ENCODE measurements at places on chromosomes 7 and 10.

DNA sequence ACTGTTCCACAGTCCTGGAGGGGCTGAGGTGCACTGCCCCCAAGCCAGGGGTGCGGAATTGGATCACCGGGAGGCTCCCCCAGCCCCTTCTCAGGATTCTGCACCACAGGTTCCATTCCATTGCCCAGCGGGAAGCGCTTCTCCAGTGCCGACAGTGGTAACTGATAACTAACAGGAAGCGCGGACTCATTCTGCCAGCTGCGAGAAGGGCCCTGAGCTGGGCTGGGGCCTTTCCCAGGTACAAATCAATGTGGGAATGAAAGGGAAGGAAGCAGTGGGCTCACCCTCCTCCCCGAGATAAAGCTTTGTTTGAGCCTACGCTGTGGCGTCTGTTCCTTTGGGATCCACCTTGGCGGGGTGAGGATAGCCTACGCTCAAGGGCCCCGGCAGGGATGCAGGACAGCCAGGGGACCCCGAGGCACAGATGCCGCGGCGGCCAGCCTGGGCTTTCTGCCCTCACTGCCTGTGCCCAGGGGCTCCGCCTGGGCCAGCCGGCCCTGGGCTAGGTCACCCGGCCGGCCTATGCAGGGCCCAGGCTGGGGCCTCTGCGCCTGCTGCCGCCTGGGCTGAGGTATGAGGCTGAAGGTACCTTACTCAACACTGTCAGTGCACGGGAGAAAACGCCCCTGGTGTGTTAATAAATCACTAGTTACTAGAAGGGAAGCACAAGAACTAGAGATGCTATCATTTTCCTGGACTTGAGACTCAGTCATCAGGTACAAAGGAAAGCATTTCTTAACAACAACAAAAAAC, 39.4 kb downstream of the EN2 start:
- no peak for DNase-seq

GRCh38 chr7:36261019-36261754, 108.1 kb downstream of the EEPD1 start:
- DNase-seq = no peak

DNA sequence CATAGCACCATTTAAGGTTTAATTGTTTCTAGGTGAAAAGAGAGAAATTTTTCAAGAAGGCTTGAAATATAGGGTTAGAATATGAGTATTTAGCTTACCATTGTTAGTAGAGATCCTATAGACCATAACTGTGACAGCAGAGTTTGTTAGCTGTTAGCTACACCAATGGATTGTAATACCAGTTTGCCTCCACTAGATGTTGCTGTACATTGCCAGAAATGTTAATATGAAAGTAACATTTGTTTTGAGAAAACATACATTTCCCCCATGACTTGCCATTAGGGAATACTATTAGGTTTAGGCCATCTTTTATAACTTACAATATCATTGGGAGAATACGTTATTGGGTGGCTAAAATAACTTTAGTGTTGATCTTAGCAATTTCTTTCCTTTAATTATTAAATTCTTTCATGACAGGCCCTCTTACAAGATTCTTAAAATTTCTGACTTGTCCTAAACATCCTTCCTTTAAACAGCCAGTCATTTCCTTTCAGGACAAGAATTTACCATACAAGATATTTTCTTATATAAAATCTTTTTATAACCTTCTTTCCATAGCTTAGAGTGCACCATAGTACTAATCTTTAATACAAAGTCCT, 39.5 kb downstream of the ZNF117 start:
- peak; percentile 1 for DNase-seq

DNA sequence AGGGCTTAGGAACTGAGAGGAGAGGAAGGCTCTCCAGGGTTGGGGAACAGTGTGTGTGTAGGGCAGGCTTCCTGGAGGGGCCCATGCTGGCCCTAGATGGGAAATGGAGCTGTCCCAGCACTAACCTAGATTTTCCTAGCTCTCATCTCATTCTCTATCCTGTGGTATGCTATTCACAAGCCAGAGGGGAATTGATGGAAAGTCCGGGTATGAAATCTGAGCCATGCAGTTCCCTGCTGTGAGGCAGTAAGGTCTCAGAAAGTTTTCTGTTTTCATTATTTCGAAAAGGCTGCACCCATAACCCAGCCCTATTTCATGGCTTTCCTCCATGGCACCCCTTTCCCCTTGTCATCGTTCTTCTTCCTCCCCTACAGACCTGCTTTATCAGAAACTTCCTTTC, 220.3 kb downstream of the RPS24 start:
- no peak for DNase-seq

DNA sequence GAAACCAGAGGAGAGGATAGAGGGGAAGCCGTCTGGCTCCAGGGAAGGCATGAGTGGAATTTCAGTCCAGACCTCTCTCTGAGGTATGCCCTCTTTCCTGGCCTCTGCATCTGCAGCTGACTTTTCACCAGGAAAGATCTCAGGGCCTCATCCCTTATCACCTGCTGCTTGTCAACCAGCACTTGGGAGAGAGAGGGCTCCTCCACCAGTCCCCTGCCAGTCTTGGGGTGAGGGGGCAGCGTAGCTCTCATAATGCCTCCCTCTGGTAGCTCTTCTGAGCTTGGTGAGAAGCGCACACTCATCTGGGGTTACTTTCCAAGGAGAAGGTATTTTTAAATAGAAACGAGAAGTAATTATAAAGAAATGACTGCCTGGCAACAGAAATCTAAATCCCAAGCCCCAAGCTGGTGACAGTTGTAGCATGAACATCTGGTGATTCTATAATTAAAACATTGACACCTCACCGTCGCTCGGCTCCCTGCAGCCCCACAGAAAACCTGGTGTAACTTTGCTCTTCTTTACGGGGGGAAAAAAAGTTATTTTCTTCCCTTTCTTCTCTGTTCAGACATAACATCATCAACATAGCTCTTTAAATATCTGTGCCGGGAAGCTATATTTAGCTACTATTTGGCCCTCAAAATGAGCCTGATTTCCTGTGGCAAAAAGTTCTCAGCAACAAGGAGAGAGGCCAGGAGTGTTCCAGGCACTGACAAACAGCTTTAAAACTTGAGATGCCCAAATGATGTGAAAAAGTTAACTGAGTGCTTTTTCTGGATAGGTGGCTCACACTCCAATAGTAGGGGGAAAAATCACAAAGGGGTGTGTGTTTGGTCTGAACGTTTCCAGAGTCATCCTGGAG, 26.9 kb downstream of the HIP1 start:
- no peak for DNase-seq

DNA sequence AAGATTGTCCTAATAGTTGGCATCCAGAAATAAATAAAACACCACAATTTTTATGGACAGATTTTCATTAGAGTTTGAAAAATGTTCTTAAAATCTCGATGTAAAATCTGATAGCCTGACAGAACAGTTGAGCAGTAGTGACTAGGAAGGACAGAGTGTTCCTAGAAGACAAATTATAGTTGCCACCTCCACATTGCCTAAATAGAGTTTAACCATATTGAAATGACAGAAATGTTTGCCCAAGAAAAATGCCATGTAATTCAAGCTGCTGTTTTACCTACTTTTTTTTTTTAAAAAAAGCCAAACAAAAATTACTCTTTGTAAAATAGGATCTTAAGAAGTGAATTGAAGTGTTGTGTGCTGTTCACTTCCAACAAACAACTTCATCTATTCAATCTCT, 8.9 kb upstream of the HERC4 start:
- no peak for DNase-seq

GRCh38 chr7:65951837-65952578, 30.0 kb downstream of the GUSB start:
- no peak for DNase-seq

DNA sequence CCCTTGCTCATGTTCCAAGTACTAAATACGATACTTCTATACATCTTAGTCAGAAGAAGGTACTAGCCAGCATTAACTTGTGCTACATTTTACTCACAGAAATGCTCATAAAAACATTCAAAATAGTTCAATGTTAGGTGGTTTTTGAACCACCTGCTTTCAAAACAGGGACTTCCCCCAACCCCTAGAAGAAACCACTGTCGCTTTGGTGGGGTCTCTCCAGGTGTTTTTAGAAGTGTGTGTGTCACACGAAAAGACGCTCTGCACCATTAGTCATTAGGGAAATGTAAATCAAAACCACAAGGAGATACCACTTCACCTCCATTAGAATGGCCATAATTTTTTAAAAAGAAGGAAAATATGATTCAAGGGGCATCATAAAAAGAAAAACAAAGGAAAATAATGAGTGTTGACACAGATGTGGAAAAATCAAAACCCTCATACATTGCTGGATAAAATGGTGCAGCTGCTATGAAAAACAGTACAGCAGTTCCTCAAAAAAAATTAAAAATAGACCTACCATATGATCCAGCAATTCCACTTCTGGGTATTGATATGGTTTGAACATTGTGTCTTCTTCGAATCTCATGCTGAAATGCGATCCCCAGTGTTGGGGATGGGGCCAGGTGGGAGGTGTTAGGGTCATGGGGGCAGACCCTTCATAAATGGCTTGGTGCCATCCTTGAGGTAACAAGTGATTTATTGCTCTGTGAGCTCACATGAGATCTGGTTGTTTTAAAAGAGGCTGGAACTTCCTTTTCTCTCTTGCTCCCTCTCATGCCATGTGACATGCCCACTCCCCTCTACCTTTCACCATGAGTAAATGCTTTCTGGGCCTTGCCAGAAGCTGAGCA, 74.2 kb downstream of the MALSU1 start:
- DNase-seq = no peak

GRCh38 chr7:24475166-24475961, 97.9 kb upstream of the PALS2 start:
- DNase-seq = no peak

- DNase-seq = no peak
These were observed 527.4 kb downstream of the DNAJB6 start for GRCh38 chr7:157863906-157864810.

- no peak for DNase-seq
These were observed 96.4 kb downstream of the KCNMA1 start for GRCh38 chr10:77541247-77541646.

DNA sequence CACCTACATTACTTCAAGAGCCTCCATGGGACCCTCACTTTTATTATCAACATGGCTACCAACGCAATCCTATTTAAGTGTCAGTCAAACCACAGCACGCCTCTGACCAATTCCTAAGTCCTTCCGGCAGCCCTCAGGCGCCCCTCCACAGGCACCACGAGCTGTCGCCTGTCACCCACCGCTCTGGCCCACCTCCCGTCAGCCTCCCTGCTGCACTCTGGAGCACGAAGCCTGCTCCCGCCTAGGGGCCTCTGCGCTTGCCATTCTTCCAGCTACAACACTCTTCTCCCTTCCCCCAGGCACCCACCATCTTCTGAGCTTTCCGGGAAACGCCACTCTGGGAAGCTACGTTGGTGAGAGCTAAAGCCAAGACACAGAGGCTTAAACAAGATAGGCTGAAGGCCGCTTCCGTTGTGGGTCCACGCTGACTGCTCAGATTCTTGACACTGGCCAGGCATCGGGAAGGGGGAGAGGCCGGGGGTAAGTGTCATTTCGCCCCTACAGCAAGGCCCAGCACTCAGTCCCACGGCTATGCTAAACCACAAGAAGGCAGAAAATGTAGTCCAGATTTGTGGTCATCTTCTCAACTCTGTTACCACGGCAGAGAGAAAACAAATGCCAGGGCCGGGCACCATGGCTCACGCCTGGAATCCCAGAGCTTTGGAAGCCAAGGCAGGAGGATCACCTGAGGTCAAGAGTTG, 56.7 kb downstream of the GNA12 start:
- no peak for DNase-seq

DNA sequence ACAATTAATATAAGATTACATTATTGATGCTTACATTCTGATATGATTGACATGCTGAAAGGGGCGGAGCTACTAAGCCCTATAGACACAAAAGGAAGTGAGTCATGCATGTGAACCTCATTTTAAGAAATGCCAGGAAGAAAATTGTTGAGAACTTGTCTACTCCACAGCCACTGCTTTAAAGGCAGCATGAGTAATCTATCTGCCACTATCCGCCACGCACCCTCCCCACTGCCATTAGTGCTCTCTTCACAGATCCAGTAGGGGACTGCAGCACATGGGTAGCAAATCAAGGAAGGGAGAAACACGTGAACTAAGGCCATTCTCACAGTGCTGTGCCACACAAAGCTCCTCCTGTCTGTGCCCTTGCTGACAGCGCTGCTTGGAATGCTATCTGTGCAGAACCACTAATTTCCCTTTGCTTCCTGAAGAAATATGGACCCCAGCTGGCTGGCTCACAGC, 524.8 kb downstream of the GRM8 start:
- no peak for DNase-seq

DNA sequence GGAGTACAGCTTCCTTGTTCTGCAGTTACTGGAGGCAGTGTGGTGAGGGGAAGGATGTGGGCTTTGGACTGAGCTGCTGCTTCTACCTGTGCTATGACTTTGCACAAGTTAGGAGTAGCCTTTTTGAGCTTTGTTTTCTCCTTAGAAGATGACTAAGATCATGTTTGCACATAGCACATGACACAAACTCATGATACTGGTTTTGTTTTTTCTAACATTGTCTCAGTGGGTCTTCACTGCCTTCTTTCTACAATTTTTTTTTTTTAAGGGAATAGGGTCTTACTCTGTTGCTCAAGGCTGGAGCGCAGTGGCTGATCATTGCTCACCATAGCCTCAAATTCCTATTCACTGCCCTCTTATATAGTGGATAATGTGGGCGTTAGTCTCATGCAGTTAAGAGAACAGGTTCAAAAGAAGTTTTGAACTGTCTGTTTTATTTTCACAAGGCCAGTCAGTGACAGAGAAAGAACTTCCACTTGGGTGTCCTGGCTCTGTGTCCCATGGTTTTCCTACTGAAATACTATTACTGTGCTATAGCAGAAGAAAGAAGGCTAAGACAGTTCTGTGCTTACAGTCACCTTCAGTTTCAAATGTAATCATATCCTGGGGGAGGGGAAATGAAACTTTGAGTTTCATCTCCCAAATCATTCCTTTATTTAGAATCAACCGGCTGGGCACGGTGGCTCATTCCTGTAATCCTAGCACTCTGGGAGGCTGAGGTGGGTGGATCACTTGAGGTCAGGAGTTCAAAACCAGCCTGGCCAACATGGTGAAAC, 72.0 kb downstream of the KAT6B start:
- no peak for DNase-seq

GRCh38 chr10:91034494-91035159, 113.7 kb upstream of the ANKRD1 start:
- peak; percentile 18 for DNase-seq

DNA sequence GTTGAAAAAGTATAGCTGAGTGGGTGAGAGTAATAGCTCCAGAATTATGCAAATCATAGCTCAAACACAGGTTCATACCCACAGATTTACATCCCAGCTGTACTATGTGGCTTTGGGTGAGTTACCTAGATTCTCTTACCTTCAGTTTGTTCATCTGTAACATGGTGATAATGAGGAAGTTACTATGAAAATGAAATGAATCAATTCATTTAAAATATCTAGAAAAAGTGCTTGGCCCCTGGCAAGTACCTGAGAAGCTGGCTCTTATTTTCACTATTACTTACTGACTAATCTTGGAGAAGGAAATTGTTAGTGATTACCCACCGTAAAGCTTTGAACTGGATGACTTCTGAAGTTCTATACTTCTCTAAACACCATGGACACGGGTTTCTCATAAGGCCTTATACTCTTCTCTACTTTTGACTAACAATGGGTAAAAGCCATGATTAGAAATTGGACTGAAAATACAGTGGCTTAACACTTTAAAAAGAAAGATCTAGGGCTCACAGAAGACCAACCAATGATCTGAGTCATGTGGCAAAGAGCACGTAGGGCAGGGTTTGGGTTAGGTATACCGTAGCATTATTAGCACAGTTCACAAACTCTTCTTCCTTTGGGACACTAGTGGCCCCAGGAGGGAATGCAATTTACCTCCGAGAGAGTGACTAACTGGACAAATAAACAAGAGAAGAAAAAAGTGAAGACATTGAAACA, 149.2 kb downstream of the PLPP4 start:
- DNase-seq = no peak
